ENCODE measurements at places on chromosomes 5 and 9.

GRCh38 chr5:74064911-74065310 lies 438.9 kb downstream of the ARHGEF28 start:
- DNase-seq = no peak

- no peak for DNase-seq
Observed at GRCh38 chr9:37038302-37038942, 4.4 kb upstream of the PAX5 start.

DNA sequence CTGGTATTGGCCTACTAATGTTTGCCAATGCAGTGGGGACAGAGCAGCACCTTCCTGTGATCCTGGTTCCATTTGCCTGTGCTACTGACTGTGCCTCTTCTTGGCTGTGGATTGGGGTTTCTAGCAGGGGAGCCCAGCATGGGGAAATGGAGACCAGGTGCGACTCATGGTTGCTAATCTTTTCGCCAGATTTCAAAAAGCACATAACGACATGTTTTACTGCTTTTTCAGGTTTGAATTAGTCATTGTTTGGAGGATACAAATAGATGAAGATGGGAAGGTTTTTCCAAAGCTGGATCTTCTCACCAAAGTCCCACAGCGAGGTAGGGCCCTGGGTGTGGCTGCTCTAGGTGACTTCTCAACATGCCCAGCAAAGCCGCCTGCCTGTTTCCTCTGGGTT lies 57.6 kb downstream of the IPPK start:
- DNase-seq = no peak

GRCh38 chr9:107694390-107694789 lies 204.8 kb upstream of the KLF4 start:
- no peak for DNase-seq

- DNase-seq = no peak
Observed at GRCh38 chr9:13082796-13083195, 196.7 kb downstream of the MPDZ start.

GRCh38 chr9:132485393-132485792 lies 75.4 kb downstream of the CFAP77 start:
- no peak for DNase-seq

GRCh38 chr5:108366500-108366899 lies 15.4 kb downstream of the FBXL17 start:
- DNase-seq = no peak

- no peak for DNase-seq
Observed at GRCh38 chr9:128160603-128160987, 530 bp downstream of the BBLN start.

DNA sequence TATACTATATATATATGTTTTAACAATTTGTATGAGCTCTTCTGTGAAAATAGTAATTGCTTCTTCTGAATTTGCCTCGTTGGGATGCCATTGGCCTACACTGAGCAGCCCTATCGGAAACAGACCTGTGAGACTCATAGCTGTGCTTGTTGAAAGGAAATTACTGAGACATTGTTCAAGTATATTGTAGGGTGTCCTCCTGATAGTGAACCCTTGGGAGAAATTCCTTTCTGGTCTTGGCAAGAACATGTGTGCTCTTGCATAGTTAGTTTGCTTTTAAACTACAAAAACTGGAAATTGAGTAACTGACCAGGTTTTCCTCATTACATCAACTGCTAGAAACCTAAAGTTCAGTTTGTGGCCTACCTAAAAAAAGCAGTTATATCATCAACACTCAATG lies 160.9 kb downstream of the LURAP1L start:
- DNase-seq = no peak

- DNase-seq = no peak
Observed at GRCh38 chr5:175734016-175734415, 76.1 kb downstream of the HRH2 start.

Data from globus pallidus (tissue), 1 donor.